CD4-positive, alpha-beta T cell (primary cell): ENCODE measurements at places on chromosomes 2 and 18.

GRCh38 chr18:22279741-22280452 lies 110.5 kb downstream of the GATA6 start:
- DNase-seq: no peak

- no peak for DNase-seq
These were observed 29.9 kb upstream of the L3MBTL4 start for GRCh38 chr18:6444466-6445228.

DNA sequence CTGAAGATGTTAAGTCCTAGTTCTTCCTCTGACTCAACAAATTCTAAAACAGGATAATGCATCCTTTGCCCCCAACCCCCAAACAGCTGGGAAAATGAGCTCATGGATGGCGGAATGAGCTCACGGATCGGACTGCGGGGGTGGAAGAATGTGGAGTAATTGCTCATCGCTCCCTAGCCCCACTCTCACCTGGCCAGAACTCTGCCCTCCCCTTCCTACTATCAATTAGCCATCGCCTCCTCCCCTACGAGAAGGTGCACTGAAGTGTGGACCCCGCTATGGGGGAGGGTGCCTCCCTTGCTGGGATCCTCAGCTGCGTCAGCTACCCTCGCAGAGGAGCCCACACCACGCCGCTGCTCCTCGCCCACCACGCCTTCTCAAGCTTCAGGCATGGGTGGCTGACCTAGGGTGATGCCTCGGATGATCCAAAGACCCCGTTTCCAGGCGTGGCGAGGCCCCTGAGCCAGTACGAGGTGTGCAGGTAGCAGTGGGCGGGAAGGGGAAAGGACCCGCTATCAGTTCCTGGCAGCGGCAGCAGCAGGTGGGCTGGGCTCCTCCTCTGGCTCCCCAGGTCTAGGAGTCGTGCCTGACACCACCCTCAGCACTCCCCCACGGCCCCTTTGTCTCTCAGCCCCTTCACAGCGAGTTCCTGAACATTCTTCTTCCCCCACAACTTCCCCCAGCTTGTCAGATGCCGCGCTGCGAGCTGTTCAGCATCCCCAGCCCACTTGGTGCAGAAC lies 82.1 kb upstream of the POMC start:
- peak; percentile 40 for DNase-seq

- DNase-seq: no peak
These were observed 9.5 kb downstream of the KCNK3 start for GRCh38 chr2:26702025-26702424.

DNA sequence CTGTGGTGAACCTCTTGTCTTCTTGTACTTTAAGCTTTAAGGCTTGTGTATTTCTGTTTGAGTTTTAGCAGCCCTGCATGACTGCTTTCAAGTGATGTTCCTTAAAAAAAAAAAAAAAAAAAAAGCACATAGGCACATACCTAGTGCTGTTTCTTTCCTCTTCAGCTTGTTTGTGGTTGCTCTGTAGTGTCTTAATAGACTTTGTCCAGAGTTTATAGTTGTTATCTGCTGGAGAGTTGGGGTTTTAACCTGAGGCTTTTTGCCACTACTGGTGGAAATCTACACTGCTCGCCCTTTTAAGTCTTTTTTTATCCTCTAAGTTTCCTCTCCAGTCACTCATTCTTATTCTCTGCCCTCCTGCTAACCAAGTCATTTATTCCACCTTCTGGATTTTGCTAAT lies 34.5 kb downstream of the AGFG1 start:
- no peak for DNase-seq

DNA sequence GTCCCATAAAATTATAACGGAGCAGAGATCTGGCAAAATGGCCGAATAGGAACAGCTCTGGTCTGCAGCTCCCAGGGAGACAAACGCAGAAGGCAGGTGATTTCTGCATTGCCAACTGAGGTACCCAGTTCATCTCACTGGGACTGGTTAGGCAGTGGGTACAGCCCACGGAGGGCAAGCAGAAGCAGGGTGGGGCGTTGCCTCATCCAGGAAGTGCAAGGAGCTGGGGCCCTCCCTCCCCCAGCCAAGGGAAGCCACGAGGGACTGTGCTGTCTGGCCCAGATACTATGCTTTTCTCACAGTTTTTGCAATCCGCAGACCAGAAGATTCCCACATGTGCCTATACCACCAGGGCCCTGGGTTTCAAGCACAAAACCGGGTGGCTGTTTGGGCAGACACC lies 22.8 kb downstream of the ICA1L start:
- DNase-seq: no peak

GRCh38 chr2:152106464-152106863 lies 7.6 kb upstream of the CACNB4 start:
- no peak for DNase-seq

- no peak for DNase-seq
These were observed 927.0 kb downstream of the DPP10 start for GRCh38 chr2:115369400-115369799.

DNA sequence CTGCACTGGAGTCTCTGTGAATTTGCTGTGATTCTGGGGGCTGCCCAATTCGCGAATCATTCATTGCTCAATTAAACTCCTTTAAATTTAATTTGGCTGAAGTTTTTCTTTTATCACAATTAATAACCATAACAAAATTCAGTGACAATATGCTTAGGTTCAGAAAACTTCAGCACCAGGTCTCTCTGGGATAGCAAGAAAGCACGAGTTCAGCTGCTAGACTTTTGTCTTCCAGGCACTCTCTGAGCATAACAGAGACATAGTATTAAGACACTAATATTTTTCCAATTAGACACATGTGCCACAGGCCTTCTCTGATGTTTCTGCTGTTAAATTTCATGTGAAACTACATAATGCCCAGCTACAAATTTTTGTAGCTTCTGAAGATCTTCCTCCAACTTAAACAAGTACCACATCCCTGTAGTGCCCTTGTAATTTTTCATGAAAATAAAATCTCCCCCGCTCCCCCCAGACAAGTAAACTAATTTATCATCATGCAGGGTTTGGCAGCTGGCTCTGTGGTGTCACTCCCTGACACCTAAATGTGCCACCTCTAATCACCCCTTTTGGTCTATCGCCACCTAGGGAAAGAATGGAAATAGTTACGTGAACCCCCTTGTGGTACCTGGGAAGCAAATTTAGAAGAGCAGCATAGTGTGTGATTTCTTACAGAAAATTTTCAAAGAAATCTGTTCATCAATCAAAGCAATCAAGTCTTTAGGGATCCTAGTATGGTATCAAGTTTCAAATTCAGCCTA lies 94.1 kb downstream of the CSRNP3 start:
- no peak for DNase-seq

DNA sequence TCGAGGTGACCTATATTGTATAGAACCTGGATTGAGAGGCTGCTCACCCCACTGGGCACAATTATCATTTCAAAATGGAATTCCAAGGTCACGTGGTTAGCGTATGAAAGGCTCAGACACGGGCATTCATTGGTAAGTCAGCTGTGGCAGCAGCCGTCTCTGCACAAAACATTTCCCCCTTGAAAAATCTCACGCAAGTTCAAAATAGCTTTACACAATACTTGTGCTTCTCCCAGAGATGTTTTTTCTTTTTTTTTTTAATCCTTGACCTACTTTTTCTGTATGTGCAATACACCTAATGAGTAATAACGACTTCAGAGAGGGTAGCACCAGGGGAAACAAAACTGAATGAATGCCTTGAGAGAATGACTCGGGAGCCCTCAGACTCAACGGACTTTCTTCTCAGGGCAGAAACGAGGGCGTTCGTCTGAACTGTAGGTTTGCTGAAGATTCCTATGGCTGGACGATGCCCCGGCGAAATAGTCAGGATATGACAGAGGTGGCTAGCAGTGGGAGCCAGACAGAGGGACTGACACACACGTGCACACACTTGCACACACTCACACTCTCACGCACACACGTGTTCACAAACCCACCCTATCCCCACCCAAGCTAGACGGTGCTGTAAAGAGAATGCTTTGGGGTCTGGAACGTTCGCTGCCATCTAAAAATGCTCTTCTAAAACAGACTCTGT lies 77.8 kb downstream of the PDCL3 start:
- DNase-seq: no peak

DNA sequence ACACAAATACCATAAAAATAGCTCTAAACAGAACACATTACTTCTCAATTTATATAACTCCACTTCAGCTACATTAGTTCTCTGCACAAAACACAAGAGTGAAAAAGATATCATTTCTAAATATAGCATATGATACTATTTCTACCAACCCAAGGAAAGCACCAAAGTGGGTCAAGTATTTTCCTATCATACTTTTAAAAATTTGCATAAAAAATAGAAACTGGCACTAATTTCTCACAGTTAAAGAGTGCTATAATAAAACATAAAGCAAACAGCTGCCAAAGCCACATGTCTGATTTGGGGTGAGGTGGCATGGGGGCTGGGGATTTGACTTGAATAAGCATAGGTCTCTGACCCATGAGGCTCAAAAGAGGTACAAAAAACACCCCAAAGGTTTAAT lies 61.5 kb downstream of the BARD1 start:
- no peak for DNase-seq

GRCh38 chr18:24014986-24015638 lies 558 bp downstream of the TTC39C start:
- DNase-seq: peak; percentile 53

GRCh38 chr2:127593228-127594115 lies 52.5 kb upstream of the GPR17 start:
- no peak for DNase-seq

GRCh38 chr2:106356291-106356690 lies 111.9 kb downstream of the RGPD3 start:
- DNase-seq: no peak

GRCh38 chr2:207474863-207475485 lies 54.8 kb upstream of the CREB1 start:
- DNase-seq: peak; percentile 27

GRCh38 chr2:31083234-31083993 lies 54.8 kb downstream of the GALNT14 start:
- DNase-seq: no peak

DNA sequence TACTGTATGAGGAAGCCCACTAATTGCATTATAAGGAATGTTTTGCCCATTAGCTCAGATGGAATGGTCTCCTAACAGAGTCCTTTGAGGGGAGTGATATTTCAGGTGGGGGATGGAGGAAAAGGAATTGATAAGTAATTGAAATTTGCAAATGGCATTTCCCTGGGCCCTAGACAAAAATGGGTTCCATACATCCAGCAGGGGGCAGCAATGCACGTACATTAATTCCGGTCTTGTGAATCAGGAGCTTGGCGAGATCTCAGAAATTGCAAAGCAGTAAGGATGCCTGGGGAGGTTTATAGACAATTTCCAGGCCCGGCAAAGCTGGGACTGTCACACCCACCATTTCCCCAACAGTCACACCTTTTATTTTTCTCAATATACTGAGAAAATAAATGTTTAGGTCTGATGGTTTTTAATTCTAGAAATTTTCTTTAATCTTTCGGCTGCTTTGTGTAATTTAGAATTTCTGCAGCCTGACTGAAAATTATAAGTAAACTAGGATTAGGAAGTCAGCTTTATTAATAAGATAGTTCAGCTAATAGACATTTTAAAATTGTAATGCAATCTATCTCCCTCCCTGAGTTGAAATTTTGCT lies 122.8 kb downstream of the LYPD1 start:
- DNase-seq: no peak

DNA sequence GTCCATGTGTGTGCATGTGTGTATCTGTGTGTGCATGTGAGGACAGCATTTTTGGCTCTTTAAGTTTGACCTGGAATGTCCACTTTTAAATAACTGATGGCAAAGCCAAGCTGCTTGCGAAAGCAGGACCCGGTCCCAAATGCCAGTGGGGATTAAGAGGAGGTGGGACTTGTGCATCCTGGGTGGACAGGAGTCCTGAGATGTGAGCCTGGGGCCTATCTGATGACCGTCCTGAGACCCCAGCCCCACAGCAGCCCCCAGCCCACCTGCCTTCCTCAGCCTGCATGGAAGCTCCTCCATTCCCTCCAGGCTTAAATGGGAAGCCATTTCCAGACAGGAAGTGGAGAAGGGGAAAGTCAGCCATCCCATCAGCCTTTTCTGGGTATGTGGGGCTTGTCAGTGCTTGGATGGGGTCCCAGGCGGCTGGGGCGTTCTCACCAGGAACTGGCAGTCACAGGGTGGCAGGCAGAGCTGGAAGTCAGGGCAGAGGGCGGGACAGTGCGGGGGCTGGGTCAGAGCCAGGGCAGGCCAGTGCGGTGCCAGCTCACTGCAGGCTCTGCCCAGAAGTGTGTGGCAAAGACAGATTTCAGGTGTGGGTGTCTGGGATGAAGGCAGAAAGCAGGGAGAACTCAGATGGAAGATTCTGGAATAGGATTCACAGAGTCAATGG lies 117.8 kb downstream of the ACKR3 start:
- no peak for DNase-seq

DNA sequence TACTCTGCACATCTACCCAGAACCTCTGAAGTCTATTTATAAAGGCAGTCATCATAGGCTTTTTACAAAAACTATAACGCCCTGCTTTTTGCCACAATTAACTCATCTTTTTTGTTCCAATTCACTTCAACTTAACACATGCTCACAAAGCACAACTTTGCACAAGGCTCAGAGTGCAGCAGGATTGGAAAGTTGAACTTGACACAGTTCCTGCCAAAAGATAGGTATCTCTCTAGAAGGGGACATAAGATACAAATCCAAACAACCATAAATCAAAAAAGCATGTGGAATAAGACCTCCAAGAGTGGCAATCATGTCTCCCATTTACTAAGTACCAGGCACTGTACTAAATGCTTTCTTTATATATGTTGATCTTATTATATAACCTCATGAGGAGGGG lies 36.2 kb downstream of the RPL37A start:
- DNase-seq: no peak

- DNase-seq: no peak
These were observed 359.6 kb downstream of the MEIS1 start for GRCh38 chr2:66794551-66794950.

GRCh38 chr18:68509902-68510301 lies 205.0 kb downstream of the TMX3 start:
- DNase-seq: no peak

DNA sequence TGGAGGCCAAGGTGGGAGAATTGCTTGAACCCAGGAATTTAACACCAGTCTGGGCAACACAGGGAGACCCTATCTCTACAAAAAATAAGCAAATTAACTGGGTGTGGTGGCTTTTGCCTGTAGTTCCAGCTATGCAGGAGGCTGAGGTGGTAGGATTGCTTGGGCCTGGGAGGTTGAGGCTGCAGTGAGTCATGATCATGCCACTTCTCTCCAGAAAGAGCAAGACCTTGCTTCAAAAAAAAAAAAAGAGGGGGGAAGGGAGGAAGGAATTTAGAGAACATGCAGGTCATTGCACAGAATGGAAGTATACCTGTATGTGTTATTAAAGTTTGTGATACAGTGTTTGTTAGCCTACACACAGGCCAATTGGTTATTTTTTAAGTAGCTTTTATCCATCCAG lies 25.8 kb downstream of the PKP4 start:
- DNase-seq: no peak

GRCh38 chr2:156466739-156467405 lies 30.7 kb downstream of the GPD2 start:
- DNase-seq: no peak

GRCh38 chr2:37583867-37584266 lies 87.6 kb downstream of the CDC42EP3 start:
- DNase-seq: no peak

- DNase-seq: no peak
These were observed 131.5 kb downstream of the PPP1R1C start for GRCh38 chr2:182117196-182117595.

GRCh38 chr2:123606631-123607030 lies 418.5 kb upstream of the CNTNAP5 start:
- no peak for DNase-seq

GRCh38 chr2:14185906-14186305 lies 446.6 kb upstream of the LRATD1 start:
- no peak for DNase-seq
